ENCODE measurements at places on chromosomes 2 and 18.

- DNase-seq, result no peak
These were observed 23.7 kb downstream of the CENPO start for GRCh38 chr2:24816884-24817283.

GRCh38 chr2:69073928-69074570 is 61.1 kb downstream of the ANTXR1 start:
- no peak for DNase-seq

DNA sequence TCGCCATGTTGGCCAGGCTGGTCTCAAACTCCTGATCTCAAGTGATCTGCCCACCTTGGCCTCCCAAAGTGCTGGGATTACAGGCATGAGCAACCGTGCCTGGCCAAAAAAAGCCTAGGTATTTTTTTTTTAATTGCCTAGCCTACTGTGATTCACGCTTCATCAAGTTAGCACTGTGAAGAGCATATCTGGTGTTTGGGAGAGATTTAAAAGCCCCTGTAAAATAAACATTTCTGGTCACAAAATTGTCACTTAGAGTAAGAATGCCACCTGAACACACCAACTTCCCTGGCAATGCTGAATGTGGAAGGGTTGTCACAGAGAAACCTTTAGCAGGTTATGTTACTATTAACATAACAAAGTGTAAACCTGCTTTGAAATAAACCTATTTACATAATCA is 39.7 kb upstream of the CHAC2 start:
- DNase-seq, result no peak

DNA sequence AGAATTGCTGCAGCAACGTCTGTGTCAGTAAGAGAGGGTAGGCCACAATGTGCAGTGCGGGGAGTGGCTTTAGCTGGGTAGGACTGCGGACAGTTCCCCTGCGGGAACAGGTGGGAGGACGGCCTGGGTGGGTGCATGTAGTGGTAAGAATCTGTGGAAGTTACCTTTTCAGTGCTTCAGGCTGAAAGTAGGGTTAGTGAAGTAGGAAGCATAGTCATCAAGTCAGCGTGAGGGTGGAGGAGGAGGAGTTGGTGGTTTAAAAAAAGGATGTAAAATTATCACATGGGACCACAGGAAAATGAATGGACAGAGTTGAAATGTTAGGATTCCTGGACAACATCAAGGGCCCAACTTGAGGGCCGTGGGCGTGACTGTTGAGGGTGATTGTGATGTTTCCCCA is 13.2 kb downstream of the CEP192 start:
- no peak for DNase-seq

- DNase-seq, result no peak
These were observed 28.7 kb upstream of the SLC8A1 start for GRCh38 chr2:40480596-40480995.

- DNase-seq, result no peak
These were observed 89.3 kb downstream of the ADD2 start for GRCh38 chr2:70678576-70679143.

DNA sequence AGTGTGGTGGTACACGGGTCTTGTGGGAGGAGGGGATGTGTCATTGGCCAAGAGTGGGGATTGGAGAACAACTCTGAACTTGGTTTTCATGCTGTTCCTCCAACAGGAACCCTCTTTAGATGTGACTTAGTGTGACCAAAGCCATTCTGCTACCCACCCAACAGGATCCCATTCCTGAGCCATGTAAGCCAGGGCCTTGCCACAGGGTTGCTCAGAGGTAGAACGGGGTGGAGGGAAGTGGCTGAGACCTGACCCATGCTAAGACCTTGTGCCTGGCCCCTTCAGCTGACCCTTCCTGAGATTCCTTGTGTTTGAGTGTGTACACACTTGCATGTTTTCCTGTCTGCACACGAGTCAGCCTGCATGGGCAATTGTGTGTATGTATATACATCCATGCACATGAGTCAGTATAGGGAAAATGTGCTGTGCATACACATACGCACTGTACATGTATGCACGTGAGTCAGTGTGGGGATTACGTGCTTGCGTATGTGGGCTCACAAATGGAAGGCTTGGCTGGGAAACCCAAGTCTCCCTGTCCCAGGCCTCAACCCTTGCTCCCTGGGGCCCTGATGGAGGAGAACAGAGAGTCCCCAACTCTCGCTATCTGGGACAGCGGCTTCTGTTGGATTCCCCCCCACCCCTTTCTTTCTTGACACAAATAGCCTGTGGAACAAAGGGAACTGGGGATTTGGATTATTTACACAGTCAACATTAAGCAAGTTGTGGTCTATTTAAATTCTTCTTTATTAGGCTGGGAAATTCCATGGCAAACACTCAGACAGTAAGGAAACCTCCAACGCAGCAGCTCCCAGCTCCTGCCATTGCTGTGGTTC is 339.8 kb downstream of the DYSF start:
- DNase-seq, result no peak

- DNase-seq, result no peak
These were observed 64.9 kb downstream of the EMX1 start for GRCh38 chr2:72982219-72982618.

- no peak for DNase-seq
These were observed 25.7 kb upstream of the PLA2R1 start for GRCh38 chr2:160087854-160088745.

DNA sequence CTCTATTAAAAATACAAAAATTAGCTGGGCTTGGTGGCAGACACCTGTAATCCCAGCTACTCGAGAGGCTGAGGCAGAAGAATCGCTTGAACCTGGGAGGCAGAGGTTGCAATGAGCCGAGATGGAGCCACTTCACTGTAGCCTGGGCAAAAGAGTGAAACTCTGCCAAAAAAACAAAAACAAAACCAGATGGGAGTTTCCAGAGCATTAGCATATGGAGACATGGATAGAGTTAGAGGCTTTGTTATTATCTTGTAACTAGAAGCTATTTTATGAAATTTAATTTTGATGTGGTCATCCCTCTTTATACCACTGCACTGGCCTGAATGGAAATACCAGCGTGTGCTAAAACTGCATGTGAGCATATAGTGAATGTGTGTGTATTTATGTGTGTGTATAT is 58.9 kb downstream of the TRAPPC8 start:
- no peak for DNase-seq

DNA sequence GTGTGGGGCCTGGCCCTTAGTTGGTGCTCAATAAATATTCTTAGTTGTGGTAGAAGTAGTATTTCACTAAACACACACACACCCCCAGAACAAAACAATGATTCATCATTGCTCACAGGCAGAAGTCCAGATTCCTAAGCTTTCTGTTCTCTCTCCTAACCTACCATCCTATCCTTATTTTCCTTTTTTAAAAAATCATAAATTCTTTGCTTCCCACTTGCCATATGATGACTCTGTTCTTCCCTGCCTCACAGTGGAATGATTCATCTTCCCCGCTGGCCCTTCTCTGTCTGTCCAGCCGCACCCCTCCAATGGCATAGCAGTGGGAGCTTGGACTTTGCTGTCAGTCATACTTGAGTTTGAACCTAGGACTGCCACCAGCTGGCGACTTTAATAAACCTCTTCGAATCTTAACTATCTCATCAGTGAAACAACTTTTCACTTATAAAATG is 5.2 kb downstream of the EML6 start:
- DNase-seq, result no peak

GRCh38 chr2:231294571-231295362 is 96.3 kb downstream of the ARMC9 start:
- DNase-seq, result no peak

DNA sequence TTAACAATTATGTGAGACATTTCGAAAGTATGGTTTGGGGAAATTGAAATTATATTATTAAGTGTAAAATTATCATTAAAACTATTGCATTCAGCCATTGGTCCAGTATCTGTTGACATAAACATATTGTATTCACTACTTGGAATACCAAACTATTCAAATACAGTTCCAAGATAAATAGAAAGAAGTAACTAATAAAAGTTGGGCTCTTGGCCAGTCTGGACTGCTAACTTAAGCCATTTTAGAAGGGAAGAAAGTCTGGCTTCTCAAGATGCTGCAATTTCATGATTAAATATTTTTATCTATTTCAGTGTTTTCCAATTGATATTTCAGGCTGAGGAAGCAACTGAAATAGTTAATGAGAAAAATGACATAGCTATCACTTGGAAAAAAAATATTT is 109.8 kb upstream of the CHRNA1 start:
- DNase-seq, result no peak

DNA sequence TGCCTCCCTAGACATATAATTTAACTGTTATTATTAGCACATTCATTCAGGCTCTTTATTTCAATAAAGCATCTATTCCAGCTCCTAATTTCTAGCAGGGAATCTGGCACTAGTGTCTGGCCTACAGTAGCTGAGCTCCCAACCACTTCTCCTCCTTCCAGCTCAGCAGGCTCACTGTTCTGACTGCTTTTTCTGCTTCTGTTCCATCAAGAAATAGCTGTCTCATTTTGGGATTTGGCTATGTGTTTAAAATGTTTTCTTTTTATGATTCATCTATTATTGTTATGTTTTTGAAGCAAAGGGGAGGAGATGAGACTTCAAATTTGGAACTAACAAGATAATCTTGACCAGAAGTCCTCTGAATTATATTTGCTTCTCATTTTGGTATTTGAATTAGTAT is 172.7 kb upstream of the SMAD7 start:
- DNase-seq, result no peak

- no peak for DNase-seq
These were observed 88.0 kb downstream of the ACTR3 start for GRCh38 chr2:113977660-113978523.

DNA sequence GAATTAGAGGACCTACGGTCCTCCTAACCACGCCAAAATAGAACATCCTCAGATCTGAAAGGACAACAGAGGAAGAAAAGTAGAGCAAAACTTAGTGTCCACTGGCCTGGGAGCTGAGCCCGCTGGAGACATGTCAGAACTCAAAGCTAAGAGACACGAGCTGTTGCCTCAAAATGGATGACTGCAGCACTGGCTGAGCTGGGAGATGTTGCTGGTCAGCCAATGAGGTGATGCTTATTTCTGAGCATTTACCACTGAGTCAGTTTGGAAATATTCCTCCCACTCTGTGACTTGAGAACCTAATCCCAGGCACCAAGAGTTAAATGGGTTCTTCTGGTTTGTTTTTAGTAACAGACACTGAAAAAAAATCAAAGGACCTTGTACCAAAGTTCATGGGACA is 32.6 kb downstream of the FBXO15 start:
- no peak for DNase-seq

DNA sequence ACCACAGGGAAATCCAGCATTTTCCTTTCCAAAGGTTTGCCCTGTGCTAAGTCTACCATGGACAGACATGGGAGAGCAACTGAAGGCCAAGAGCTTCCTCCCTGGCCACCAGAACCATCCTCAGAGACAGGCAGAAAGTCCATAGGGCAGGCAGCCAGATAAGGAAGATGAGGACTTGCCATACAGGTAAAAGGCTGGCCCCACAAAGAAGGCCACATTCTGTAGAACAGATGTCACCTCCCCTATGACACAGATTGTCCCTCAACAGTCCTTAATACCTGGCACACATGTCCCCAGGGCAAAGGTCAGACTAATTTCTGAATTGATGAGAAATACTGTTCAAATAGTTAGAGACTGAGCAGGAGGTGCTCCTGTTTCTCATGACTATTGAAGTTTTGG is 52.0 kb downstream of the FECH start:
- no peak for DNase-seq

DNA sequence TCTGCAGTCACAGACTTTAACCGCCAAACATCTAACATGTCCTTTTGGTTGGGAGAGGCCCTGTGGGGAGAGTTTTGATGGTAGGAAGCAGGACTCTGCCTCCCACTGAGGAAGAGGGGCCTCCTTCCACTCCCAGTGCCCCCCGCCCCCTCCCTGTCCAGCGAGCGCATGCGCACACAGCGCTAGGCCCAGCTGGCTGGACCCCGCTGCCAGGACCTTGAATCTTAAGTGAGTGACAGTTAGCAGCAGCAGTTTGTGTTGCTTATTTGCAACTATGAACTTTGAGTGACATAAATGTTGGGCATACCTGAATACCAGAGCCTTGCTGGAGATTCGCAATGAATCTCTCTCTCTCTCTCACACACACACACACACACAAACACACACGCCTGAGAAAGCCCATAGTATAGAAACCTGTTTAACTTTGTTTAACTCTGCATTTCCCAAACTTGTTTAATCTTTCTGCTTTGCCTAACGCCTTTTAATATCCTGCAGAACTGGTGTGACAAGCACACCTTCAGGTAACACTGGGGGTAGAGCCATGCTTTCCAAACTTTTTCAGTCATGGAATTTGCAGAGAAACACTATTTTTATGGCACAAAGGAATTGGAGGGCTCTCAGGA is 134.6 kb upstream of the SMAD2 start:
- DNase-seq, result no peak

GRCh38 chr2:14690926-14691325 is 58.4 kb downstream of the LRATD1 start:
- no peak for DNase-seq

DNA sequence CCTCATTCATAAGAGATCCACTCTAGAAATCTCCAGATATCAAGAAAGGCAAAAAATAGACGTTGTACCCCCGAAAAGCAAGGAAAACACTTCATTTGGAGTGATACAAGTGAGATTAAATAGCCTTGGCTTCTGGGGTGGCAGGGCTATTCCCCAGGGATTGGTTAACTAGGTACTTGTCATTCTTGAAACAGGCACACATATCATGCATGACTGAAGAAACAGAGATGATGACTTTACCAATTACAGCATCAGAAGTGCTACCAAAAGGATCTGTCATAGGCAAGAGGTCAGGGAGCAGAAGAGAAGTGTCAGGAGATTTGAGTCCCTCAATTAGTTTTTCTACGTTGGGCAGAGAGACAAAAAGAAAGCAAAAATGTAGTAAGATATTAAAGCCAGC is 45.2 kb upstream of the NFU1 start:
- DNase-seq, result peak; percentile 9

DNA sequence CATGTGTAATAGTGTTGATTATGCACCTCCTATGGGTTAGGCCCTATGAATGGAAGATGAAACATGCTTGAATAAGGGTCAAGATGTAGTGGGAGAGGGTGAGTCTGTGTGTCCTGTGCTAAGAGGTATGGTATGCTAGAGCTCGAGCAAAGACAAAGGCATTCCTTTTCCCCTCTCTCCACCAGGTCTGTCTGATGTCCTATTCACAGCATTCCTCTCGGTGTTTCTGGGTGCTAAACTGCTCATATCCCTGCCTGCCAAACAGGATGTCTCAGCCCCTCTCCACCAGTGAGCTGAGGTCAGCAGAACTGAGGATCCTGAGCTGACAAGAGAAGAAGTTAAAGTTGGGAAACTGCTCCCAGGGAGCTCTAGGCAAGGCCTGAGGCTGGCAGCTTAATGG is 344.9 kb downstream of the TSN start:
- DNase-seq, result no peak
